Calu3 (cell line): ENCODE measurements at places on chromosomes 5 and 9.
A peak's percentile ranks its signal among the peaks of the same experiment; 100 is the strongest.

DNA sequence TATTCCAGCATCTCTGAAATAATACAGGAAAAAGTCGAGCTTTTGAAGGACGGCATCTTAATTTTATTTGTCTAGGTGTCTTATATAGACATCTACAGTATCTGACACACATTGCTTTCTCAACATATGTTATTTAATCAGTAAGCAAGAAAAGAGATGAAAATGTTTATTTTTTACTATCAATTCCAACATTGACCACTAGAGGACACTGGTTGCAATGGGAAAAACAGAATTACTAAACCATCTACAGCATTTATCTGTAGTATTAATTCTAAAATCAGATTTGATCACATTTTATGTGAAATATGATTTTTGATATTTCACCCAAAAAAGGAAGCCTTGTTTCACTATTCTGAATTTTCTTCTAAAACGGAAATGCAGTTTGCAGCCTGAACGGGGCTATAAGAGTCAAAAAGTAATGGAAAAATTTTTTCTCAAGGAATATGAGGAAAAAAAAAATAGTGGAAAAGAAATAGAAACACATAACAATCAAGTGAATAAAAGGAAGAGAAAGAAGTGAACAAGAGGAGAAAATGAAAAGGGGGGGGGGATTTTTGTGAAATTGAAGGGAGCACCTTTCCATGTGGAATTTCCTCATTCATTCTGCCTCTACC is 98.6 kb downstream of the OSTF1 start:
- DNase-seq, result no peak

DNA sequence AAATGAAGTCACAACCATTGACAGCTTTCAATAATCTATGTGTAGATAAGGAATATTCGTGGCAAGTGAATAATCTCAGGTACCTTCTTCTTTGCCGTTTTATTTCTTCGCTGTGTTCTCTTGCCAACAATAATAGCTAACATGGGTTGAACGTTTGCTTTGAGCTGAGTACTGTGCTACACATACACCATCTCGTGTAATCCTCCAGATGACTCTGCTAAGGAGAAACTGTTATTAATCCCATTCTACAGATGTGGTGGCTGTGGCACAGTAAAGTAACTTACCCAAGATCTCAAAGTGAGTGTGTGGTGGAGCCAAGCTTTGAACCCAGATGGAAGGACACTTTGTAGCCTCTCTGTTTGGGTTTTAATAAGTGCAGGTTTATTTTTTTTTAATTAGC is 179.7 kb downstream of the C9orf152 start:
- DNase-seq, result no peak

GRCh38 chr5:7087719-7088297 is 308.1 kb upstream of the ADCY2 start:
- DNase-seq, result no peak

- DNase-seq, result no peak
These were observed 30.0 kb upstream of the MAMDC2 start for GRCh38 chr9:70013598-70014196.

DNA sequence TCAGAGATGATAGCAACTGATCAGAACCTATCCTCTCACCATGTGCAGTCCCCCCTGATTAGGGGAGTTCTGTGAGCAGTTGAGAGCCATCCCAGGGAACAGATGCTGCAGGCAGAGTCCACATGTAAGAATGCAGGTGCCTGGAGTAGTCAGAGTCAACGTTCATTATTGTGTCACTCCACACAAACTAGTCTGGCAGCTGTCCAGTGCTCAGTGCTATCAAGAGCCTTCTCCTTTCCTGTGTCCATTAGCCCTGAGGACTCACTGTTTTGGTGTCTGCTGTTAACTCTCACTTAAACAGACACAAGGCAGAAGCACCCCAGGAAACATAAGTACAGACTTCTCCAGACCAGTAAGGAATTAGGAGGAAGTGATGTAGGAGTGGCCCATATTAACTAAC is 2.5 kb downstream of the SH3TC2 start:
- DNase-seq, result peak; percentile 48

GRCh38 chr9:78928625-78929405 is 631.9 kb downstream of the PSAT1 start:
- no peak for DNase-seq

- no peak for DNase-seq
These were observed 33.5 kb downstream of the NAIF1 start for GRCh38 chr9:128033609-128034008.

- DNase-seq, result no peak
These were observed 124.0 kb upstream of the TAF11L2 start for GRCh38 chr5:17373814-17374556.

DNA sequence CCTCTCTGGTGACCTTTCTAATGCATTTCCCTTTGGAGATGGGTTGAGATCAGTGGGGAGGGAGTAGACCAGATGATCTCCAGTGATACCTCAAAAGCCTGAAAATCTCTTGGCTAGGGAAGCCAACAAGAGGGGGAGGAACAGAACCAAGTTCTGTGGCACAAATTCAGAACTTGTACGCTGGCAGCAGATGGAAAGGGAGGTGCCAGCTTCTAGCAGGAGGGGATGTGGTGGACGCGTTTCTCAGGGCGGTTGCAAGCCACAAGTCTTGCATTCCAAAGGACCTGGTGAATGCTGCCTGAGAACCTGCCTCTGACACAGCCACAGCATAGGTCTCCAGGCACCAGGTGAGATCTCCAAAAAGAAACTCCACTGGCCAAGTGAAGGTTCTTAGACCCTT is 13.4 kb downstream of the SLIT3 start:
- DNase-seq, result no peak

DNA sequence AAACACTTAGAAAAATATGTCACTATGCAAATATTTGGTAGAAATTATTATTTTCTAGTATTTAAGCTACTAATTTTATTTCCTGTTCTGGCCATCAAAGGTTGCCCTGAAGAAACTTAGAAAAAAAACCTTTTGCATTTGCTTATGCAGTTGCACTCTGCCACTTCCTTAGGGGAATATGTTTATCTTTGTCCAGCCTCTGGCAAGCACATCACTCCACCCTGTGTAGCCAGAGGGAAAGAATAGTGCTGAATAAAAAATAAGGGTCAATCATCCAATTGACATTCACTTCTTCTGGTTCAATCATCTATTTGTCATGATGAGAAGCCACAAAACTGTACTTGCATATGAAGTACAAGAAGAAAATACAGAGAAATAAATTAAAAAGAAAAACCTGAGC is 72.8 kb downstream of the CETN3 start:
- DNase-seq, result no peak

- peak; percentile 27 for DNase-seq
These were observed 264.8 kb downstream of the HSPA4 start for GRCh38 chr5:133316346-133317343.

GRCh38 chr5:40866844-40867243 is 25.7 kb downstream of the CARD6 start:
- DNase-seq, result no peak

DNA sequence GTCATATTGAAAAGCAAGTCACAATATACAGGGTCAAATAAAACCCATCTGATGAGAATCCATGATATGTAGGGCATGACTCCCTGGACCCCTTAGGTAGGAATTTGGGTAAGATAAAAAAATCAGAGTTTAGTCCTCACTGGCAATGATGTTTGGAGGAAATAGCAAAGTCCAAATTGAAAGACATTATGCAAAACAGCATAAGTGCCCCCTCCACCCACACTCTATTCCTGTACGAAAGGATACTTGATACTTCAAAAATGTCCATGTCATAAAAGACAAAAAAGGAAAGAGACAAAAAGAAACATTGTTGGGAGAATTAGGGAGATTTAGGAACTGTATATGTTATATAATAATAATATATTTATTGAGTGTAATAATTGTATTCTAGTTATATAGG is 96.1 kb upstream of the RASGRF2 start:
- no peak for DNase-seq

DNA sequence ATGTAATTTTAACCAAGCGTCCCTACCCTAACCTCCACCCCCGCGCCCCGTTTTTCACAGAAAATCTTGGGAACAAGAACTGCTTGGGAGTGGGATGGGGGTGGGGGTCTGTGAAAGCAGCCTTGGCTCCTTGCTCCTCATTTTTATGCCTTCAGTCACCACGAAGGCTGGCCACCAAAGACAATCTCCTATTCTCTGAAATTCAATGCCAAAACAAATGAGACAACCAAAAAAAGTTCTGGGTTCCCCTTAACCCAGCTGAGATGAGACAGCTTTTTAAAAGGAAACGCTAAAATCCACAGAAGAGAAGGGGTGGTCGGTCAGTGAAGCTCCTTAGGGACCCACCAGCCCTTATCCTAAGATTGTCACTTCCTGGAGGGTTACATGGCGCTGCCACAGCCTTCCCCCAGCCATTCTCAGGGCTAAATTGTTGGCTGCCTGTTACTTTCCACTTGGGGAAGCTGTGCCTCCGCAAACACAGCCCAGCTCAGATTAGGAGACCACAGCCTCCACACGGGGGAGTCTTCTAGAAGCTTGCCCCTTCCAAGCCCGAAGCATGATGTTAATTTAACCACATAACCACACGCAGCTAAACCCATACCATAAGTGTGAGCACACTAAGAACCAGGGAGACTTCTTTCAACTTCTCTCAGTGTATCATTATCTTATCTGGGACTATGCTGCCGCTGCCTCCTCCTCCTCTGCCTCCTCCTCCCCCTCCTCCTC is 136.3 kb downstream of the FOXD1 start:
- no peak for DNase-seq

DNA sequence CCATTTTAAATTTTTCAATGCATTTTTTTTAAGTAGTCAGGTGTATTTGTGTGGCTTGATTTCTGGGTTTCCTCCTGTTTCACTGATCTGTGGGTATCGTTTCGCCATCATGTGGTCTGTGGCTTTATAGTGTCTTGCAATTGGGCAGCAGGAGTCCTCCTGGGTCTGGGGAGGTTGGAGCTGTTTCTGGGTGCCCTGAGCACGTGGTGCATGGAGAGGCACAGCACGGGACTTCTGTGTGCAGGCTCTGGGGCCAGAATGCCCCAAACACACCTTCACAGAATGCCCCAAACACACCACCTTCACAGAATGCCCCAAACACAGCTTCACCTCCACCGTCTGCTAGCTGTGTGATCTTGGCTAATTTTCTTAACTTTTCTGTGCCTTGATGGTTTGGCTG is 82.6 kb upstream of the COL5A1 start:
- DNase-seq, result no peak

DNA sequence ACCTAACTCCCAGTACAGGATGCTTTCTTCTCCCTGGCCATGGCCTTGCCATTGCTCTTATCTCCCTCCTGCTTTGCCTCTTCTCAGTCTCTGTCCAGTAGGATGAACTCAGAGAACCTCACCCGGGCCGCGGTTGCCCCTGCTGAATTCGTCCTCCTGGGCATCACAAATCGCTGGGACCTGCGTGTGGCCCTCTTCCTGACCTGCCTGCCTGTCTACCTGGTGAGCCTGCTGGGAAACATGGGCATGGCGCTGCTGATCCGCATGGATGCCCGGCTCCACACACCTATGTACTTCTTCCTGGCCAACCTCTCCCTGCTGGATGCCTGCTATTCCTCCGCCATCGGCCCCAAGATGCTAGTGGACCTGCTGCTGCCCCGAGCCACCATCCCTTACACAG is at the start of gene OR5C1:
Gene OR5C1, plus strand, starts transcription at position 103 of the 400 bp plus-strand sequence. Its CDS starts 0 bp downstream, at position 103.
- DNase-seq, result no peak

- no peak for DNase-seq
These were observed 77.6 kb downstream of the ALDH1A1 start for GRCh38 chr9:72875221-72875620.

GRCh38 chr5:147446523-147446922 is 63.3 kb downstream of the DPYSL3 start:
- no peak for DNase-seq
